ENCODE measurements at places on chromosomes 6 and 20.
A peak's percentile ranks its signal among the peaks of the same experiment; 100 is the strongest.

DNA sequence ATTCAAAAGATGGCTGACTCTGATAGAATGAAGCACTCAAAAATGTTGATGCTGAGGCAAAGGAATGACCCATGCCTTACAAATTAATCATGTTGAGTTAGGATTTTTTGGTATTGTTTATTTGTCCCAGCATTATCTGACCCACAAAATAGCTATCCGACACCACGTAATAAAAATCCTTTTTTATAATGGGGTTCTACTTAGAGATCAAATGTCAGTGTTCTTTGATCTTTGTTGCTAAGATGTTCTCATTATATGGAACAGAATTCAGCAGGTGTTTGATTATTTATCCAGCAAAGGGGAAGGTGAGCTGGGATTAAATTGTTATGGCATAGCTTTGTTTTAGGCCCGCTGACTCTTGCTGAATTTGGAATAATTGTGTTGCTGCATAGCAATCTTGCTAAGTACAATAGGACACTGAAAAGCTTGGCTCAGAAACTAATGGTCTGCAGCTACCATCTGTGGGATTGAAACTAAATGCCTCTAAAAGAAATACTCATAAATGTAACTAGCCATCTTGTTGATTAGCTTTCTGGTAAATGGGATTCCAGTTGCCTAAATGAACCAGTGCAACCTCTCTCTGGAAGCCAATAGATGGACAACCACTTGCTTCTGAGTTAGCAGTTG, 180.2 kb upstream of the HDAC2 start:
- no peak for DNase-seq
- no peak overlapping the region for H3K4me3 ChIP-seq
- no peaks in the 10 kb centered on the region for H3K27me3 ChIP-seq
- no peaks in the 10 kb centered on the region for H3K4me1 ChIP-seq
- no peak overlapping the region for H3K27ac ChIP-seq
- no peaks in the 10 kb centered on the region for H3K36me3 ChIP-seq

DNA sequence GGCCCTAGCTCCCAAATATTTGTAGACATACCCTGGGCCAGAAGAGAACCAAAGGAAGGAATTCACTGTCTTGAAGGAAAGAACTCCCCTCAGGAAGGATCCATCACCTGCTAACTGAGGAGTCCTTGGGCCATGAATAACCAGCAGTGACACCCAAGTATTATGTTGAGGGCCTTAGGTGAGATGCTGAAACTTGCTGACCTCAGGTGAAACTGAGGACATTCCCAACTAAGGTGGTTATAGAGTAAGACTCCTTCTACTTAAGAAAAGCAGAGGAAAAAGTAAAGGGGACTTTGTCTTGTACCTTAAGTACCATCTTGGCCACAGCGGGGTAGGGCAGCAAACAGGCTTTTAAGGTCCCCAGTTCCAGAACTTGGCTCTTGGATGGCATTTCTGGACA, 491.7 kb downstream of the C6orf118 start:
- H3K4me1 ChIP-seq: no peaks in the 10 kb centered on the region
- H3K27ac ChIP-seq: no peak overlapping the region
- H3K4me3 ChIP-seq: no peak overlapping the region
- DNase-seq: no peak
- no peaks in the 10 kb centered on the region for H3K36me3 ChIP-seq

DNA sequence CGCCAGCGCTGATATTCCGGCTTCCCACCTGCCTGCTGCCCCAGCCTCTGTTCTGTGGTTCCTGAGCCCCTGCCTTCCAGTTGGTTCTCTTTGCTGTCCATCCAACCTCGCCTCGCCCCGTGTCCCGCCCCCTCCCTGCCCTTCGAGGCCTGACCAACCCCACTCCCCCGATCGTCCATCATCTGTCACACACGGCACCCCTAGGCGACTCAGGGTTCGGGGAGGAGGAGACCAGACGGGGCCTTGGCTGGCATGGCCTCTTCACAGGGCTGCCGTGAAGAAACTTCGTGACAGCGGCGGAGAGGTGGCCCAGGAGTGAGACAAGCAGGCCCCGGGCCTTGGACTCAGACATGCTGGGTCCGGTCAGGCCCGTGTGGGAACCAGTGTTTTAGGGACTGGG, 226.1 kb downstream of the QKI start:
- no peak overlapping the region for H3K27ac ChIP-seq
- no peaks in the 10 kb centered on the region for H3K4me1 ChIP-seq
- no peak for DNase-seq
- no peak overlapping the region for H3K4me3 ChIP-seq
- H3K36me3 ChIP-seq: no peaks in the 10 kb centered on the region

DNA sequence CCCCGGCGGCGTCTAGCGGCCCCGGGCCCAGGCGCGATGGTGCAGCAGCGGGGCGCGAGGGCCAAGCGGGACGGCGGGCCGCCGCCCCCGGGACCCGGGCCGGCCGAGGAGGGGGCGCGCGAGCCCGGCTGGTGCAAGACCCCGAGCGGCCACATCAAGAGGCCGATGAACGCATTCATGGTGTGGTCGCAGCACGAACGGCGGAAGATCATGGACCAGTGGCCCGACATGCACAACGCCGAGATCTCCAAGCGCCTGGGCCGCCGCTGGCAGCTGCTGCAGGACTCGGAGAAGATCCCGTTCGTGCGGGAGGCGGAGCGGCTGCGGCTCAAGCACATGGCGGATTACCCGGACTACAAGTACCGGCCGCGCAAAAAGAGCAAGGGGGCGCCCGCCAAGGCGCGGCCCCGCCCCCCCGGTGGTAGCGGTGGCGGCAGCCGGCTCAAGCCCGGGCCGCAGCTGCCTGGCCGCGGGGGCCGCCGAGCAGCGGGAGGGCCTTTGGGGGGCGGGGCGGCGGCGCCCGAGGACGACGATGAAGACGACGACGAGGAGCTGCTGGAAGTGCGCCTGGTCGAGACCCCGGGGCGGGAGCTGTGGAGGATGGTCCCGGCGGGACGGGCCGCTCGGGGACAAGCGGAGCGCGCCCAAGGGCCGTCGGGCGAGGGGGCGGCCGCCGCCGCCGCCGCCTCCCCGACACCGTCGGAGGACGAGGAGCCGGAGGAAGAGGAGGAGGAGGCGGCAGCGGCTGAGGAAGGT, 715 bp downstream of the SOX12 start:
- no peaks in the 10 kb centered on the region for H3K27me3 ChIP-seq
- peaks cover 14% of the 10 kb centered on the region for H3K4me1 ChIP-seq
- DNase-seq: peak; percentile 72
- peak overlapping the region; percentile 88 for H3K27ac ChIP-seq
- no peaks in the 10 kb centered on the region for H3K36me3 ChIP-seq
- H3K4me3 ChIP-seq: peak overlapping the region; percentile 75

- peaks cover 7% of the 10 kb centered on the region for H3K4me1 ChIP-seq
- H3K36me3 ChIP-seq: no peaks in the 10 kb centered on the region
- H3K27ac ChIP-seq: no peak overlapping the region
- H3K27me3 ChIP-seq: no peaks in the 10 kb centered on the region
These were observed 46.9 kb upstream of the ENPP5 start for GRCh38 chr6:46217671-46218131.

DNA sequence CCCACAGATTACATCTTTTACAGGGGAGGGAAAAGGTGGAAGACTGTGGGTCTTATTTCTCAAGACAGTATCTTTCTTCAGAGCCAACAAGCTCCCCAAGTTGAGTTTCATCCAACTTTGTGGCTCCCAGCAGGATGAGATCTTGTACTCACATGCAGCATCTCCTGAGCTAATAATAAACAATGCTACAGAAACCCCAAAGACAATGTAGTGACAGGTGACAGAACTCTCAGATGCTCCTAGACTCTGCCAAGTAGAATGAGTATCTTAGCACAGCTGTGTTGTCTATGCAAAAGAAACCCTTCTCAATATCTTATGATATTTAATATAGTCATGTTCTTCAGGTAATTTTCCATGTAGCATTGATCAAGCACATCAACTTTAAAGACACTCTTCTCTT, 90.0 kb downstream of the TBX18 start:
- no peaks in the 10 kb centered on the region for H3K27me3 ChIP-seq
- no peaks in the 10 kb centered on the region for H3K36me3 ChIP-seq
- DNase-seq: no peak
- H3K4me1 ChIP-seq: no peaks in the 10 kb centered on the region
- no peak overlapping the region for H3K27ac ChIP-seq

GRCh38 chr20:58816957-58817651, 33.6 kb downstream of the GNAS-AS1 start:
- H3K27ac ChIP-seq: no peak overlapping the region
- H3K4me1 ChIP-seq: no peaks in the 10 kb centered on the region
- no peak overlapping the region for H3K4me3 ChIP-seq

- H3K36me3 ChIP-seq: no peaks in the 10 kb centered on the region
- H3K27ac ChIP-seq: no peak overlapping the region
- H3K27me3 ChIP-seq: no peaks in the 10 kb centered on the region
- H3K4me1 ChIP-seq: no peaks in the 10 kb centered on the region
These were observed 80.8 kb upstream of the PHACTR1 start for GRCh38 chr6:12635813-12636212.
